NCI-H1694 treated with DMSO at 0.1 percent for 48 hours (cell line): ENCODE measurements at places on chromosomes 11 and 22.

- DNase-seq: no peak
These were observed 785 bp downstream of the WT1 start for GRCh38 chr11:32434356-32435151.

GRCh38 chr11:116650052-116650451 lies 122.7 kb downstream of the BUD13 start:
- DNase-seq: no peak

DNA sequence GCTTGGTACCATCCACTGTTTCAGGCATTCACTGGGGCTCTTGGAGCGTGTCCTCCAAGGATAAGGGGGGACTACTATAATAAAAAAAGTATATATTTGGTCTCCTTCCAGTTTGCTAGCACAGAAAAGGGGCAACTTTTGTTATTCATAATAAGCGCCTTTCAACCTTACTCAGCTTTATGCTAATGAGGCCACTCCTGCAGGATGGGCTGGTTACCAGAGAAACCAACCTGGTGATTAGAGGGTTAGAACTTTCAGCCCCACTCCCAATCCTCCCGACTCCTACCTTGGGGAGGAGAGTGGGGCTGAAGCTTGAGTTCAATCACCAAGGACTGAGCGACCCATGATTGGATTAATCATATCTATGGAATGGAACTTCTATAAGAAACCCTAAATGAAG lies 31.8 kb downstream of the PPFIBP2 start:
- no peak for DNase-seq

DNA sequence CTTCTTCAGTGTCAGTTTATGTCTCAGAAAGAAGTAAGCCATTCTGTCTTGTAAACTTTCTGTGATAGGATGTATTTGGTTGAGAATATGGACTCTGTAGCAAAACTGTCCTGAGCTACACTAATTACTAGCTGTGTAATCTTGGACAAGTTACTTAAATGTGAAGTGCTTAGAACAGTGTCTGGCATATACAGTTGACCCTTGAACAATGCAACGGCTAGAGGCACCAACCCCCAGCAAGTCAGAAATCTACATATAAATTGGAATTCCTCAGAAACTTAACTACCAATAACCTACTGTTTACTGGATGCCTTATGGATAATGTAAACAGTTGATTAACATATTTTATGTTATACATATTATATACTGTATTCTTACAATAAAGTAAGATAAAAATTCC lies 68.7 kb upstream of the GRK2 start:
- no peak for DNase-seq

DNA sequence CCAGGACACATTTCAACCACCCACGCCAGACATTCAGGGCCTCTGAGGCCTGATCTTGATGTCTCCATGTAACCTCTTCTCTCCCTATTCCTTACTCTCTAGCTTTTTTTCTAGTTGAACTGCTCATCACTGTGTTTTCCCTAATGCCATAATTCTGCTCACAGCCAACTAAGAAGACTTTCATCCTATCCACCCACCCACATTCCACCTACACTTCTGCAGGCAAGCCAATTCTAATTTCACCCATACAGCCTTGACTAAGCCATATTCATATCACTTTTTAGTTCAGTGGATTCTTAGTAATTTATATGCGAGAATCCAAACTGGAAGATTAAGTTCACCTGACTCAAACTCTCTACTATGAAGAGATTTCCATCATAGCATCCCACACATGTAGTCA lies 394.4 kb downstream of the INSC start:
- DNase-seq: no peak

GRCh38 chr11:26186389-26186788 lies 145.5 kb upstream of the ANO3 start:
- no peak for DNase-seq

GRCh38 chr11:11998091-11998781 lies 10.2 kb downstream of the DKK3 start:
- DNase-seq: no peak

GRCh38 chr22:29308791-29309262 lies 2.4 kb downstream of the GAS2L1 start:
- no peak for DNase-seq

DNA sequence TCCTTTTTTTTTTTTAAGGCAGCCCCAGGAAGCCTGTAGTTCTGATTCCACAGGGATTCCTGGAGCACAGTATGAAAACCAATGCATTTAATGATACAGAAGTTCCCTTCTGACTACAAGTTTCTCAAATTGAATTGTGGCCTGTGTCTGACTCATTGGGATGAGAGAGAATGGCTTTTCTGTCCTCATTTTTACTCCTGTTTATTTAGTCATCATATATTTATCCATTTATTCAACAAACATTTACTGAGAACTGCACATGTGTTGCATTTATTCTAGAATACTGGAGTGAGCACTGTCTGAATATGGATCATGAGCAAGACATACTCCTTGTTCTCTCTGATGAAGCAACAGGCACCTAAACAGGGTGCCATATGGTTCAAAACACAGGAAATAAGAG lies 231.2 kb downstream of the NTM start:
- DNase-seq: no peak

DNA sequence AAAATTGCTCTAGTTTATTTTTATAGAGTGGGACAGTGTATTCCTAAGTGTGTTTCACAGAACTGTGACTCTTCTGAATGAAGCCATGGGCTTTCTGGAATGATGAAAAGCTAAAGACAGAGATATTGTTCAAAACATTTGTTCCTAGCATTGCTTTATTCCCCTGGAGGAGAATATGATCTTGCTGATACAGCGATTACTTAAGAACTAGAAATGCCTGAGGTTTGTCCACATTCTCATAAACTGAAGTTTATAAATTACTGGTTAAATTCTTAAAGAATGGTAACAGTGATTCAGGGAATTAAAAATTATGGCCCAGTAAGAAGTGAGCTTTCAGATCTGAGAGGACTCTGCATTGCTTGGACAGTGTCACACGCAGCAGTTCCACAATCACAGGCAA lies 690.3 kb downstream of the FAM181B start:
- no peak for DNase-seq

DNA sequence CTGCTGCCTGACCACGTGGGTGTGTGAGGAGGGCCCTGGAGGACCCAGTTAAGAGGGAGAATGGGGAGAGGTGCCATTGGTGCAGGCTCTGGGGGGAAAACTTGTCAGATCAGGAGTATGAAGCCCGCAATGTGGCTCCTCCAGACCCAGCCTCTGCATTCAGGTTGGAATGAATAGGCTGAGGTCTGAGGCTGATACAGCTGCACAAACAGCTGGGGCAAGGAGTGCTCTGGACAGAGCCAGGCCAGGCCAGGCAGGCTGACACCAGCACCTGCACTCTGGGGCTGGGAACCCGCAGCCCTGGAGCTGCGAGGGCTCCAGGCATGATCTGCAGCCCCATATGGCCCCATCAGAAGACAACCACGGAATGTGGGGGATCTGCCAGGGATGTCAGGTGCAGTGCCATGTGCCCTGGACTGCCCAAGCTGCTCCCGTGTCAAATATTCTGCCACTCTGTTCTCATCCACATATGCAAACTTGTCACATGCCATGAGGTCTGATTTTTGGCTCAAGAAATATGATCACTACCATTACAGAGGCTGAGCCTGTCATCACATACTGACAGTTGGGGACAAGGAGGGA lies 27.2 kb upstream of the KCNJ11 start:
- DNase-seq: no peak

DNA sequence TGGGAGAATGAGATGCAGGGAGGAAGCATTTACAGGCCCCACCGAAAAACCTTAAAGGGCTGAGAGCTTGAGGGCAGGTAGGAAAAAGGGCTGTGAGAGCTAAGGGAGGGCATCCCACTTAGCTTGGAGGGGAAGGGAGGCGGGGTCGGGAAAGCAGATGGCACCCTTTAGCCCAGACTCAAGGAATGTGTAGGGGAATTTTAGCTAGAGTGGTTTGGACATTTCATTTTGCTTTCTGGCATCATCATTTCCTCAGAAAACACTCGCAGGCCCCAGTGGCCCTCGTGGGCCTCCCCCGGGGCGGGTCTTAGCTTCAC lies 846 bp upstream of the STIM1 start:
- DNase-seq: no peak

DNA sequence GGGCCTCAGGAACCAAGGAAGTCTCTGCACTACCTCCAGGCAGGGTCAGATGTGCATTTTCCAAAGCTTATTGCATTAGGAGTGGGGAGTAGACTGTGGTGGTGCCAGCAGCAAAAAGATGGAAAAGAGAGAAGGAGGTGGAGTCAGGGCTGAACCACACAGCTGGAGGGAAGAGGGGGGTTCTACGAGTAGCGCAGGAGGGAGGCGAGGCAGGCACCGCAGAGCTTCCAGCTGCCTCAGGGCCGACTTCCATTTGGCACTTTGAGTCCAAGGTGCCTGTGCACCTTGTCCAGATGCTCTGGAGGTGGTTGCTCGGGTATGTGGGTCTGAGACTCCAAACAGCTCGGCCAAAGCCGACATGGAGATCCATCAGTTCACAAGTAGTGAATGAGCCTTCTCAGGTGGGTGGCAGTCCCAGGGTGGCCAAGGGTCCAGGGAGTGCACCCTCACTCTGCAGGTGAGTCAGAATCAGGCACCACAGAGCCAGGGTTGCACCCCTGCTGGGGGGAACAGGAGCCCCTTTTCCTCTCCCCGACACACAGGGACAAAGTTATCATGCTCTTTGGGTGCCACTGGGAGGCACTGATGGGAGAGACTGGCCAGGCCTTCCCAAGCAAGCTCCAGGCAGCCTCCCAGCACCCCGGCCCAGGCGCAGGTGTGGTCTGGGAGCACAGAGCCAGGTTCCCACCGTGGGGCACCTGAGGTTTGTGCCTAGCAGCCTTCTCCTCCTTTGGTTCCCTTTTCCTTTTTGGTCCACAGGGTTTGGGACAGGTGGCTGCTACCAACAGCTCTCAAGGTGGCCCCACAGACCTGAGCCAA lies 30.2 kb downstream of the GGT5 start:
- DNase-seq: no peak

- DNase-seq: no peak
These were observed 19.0 kb upstream of the OR52K2 start for GRCh38 chr11:4430051-4430450.

DNA sequence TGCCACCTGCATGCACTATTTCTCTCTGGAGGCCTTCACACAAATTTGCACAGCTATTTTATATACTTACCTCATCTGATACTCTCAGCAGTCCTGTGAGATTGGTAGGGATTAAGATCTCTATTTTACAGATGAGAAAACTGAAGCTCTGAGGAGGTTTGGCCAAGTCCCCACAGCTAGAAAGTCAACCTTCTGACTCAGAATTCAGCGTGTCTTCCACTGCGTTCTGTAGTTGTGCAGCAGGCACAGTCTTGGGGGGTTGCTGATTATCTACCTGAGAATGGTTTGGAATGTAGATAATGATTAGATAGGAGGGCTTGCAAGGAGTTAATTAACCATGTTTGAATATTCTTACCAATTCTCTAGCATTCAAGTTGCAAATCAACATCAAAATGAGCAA lies 2.5 kb upstream of the SORL1 start:
- DNase-seq: no peak

GRCh38 chr22:47163856-47164513 lies 401.5 kb downstream of the TBC1D22A start:
- no peak for DNase-seq

DNA sequence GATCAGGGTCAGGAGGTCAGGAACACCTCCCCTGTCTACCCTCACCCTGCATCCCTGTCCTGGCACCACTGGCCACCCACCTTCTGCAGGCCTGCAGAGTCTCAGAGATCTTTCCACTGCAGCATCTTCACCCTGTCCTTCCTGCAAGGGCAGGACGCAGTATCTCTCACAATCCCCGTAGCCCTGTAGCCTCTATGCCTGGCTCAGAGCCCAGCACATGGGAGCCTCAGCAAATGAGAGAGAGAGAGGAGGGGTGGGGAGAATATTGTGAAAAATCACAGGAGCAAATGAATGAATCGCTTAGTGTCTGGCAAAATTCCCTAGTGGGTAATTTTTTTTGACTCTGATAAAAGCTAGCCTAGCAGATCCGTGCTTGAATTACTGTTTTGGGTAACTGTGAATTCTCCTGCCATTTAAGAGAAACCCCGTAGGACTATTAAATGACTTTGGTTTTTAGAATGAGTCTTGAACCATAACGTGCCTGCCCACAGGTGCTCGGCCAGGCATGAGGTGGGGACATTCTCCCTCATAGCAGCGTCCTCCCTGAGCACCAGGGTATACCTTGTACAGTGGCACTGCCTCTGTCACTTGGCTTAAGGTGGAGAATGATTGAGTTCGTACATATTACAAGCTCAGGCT lies 91.5 kb downstream of the MORC2 start:
- DNase-seq: peak; percentile 69

DNA sequence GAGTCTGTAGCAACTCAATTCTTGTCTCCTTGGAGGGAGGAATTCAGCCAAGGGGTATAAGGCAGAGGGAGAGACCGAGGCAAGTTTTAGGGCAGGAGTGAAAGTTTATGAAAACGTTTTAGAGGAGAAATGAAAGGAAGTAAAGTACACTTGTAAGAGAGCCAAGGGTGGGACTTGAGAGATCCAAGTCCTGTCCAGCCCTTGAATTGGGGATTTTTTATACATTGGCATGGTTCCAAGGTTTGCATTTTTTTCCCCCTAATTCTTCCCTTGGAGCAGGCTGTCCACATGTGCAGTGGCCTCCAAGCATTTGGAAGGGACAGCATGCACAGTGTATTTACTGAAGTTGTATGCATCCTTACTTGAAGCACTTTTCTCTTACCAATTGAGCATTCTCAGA lies 192.1 kb downstream of the LUZP2 start:
- no peak for DNase-seq

GRCh38 chr11:21053466-21053865 lies 384.1 kb downstream of the NELL1 start:
- DNase-seq: no peak

GRCh38 chr22:23713696-23714595 lies 23.1 kb downstream of the RGL4 start:
- DNase-seq: no peak

DNA sequence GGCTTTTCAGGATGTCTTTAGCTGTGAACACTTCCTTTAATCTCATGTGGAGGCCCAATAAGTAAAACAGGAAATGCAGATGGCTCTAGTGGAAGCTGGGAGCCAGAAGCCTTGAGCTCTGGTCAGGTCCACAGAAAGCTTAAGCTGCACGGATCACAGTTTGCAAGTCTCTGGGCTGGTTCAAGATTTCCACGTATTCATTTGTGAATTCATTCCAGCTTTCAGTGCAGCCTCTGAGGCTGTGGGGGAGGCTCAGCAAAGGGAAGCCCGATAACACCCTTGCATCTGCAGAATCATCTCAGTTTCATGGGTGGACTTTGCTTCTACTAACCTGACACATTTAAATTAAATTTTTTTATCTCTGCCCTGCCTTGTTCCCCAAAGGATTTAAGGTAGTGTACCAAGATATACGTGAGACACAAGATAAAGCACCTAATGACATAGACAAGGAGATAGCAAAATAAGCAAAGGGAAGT lies 65.6 kb downstream of the ISX start:
- no peak for DNase-seq
